Amniotic epithelial cell (primary cell): ENCODE measurements at places on chromosomes 7 and 10.

- DNase-seq = no peak
These were observed 5.7 kb upstream of the GRID1 start for GRCh38 chr10:86372119-86372783.

DNA sequence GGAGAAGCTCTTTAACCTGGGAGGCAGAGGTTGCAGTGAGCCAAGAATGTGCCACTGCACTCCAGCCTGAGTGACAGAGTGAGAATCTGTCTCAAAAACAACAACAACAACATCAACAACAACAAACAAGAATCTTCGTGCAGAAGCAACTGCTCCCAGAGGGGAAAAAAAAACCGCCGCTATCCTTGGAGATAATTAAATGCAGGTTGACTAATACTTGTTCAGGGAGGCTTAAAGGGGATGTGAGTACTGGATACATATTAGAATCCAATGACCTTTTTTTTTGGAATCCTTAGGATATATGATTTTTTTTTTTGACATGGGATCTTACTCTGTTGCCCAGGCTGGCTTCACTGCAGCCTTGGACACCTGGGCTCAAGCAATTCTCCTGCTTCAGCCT, 89.6 kb upstream of the FAM171A1 start:
- no peak for DNase-seq

GRCh38 chr10:128211064-128211504, 84.9 kb upstream of the MKI67 start:
- DNase-seq = no peak

DNA sequence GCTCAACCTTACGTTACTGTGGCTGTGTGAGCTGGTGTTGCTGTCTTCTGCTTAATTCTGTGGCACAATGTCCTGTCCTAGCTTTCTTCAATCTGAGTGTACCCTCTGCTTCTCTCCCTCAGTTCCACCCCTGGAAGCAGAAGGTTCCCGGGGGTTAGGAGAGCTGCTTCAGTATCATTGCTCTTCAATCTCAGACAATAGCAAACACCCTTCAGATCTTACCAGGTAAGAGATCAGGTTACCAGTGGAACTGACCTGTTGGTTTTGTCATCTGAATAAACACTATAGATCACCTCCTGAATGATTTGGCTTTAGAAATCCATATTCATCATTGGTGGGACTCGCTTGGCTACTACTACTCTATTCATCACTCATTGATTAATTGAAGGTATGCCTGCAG, 48.4 kb downstream of the DNAJB9 start:
- DNase-seq = no peak

GRCh38 chr7:45975367-45975766, 54.3 kb upstream of the IGFBP3 start:
- no peak for DNase-seq

DNA sequence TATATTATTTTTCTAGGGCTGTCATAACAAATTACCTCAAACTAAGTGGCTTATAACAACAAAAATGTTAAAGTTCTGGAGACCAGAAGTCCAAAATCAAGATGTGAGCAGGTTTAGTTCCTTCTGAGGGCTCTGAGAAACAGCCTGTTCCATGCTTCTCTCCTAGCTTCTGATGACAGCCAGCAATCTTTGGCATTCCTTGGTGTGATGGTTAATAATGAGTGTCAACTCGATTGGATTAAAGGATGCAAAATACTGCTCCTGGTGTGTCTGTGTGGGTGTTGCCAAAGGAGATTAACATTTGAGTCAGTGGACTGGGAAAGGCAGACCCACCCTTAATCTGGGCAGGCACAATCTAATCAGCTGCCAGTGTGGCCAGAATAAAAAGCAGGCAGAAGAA, 26.3 kb upstream of the TNKS2 start:
- DNase-seq = no peak

GRCh38 chr7:16891338-16891737, 9.6 kb upstream of the AGR3 start:
- peak; percentile 72 for DNase-seq

GRCh38 chr10:14456870-14457266, 126.1 kb upstream of the FRMD4A start:
- DNase-seq = no peak

DNA sequence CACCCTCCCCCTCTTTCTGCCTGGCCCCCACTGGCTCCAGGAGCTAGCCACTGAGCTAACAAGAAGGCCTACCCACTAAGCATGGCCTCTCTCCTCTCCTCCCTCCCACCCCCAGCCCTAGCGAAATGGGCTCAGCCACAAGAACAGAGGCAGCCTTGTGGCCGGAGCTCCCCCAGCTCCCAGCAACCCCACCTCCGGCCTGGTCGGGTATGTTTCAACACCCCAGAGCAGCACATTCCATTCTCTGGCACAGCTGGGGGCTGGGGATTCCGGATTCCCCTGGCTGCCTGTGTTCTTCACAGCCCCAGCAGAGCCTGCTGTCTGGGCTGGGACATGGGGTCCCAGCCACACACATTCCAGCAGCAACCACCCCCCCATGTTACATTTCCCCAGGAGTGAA, 9.0 kb downstream of the SFRP5 start:
- DNase-seq = peak; percentile 79

GRCh38 chr10:43644252-43644651, 4.4 kb downstream of the ZNF32 start:
- peak; percentile 64 for DNase-seq

GRCh38 chr10:101226491-101227428, 2.5 kb downstream of the LBX1 start:
- DNase-seq = no peak
